ENCODE measurements at places on chromosomes 7 and 10. TPM values are rescaled to one million over a fixed set of nuclear protein-coding genes. Genes with fewer than 3 reads are reported as not detected.

- no peaks in the 10 kb centered on the region for H3K36me3 ChIP-seq
- DNase-seq = no peak
- peaks cover 4% of the 10 kb centered on the region for H3K4me1 ChIP-seq
- H3K27ac ChIP-seq = no peak overlapping the region
- H3K27me3 ChIP-seq = no peaks in the 10 kb centered on the region
- no peak overlapping the region for H3K4me3 ChIP-seq
Measured at GRCh38 chr10:31660300-31660699, 268.3 kb downstream of the ARHGAP12 start.

GRCh38 chr10:71302874-71303568 lies 16.0 kb upstream of the SLC29A3 start:
- H3K4me3 ChIP-seq = no peak overlapping the region
- no peak overlapping the region for H3K27ac ChIP-seq
- no peaks in the 10 kb centered on the region for H3K4me1 ChIP-seq
- no peaks in the 10 kb centered on the region for H3K36me3 ChIP-seq
- DNase-seq = no peak

- no peak for DNase-seq
- no peaks in the 10 kb centered on the region for H3K27me3 ChIP-seq
- H3K27ac ChIP-seq = no peak overlapping the region
Measured at GRCh38 chr7:137715121-137715520, 131.7 kb downstream of the DGKI start.

The ARMC3 gene
- total RNA-seq = not detected

- H3K4me1 ChIP-seq = peaks cover 23% of the 10 kb centered on the region
- peak; percentile 82 for DNase-seq
- peak overlapping the region; percentile 88 for H3K27ac ChIP-seq
- no peaks in the 10 kb centered on the region for H3K27me3 ChIP-seq
- H3K4me3 ChIP-seq = peak overlapping the region; percentile 43
- no peaks in the 10 kb centered on the region for H3K36me3 ChIP-seq
Measured at GRCh38 chr7:140059273-140060242, 3.2 kb downstream of the PARP12 start.

- no peaks in the 10 kb centered on the region for H3K4me1 ChIP-seq
- no peak overlapping the region for H3K4me3 ChIP-seq
- H3K36me3 ChIP-seq = no peaks in the 10 kb centered on the region
- no peak for DNase-seq
Measured at GRCh38 chr7:41027428-41028115, 675.3 kb downstream of the INHBA start.

- peaks cover 5% of the 10 kb centered on the region for H3K4me1 ChIP-seq
- H3K4me3 ChIP-seq = peak within 1 kb of the TSS; percentile 73
- no peaks in the 10 kb centered on the region for H3K36me3 ChIP-seq
- H3K27me3 ChIP-seq = no peaks in the 10 kb centered on the region
- no peak within 1 kb of the TSS for H3K27ac ChIP-seq
Measured at GRCh38 chr10:52313933-52314821, at the start of gene DKK1. Gene DKK1 (plus strand): TSS chr10:52314281. CDS start chr10:52314435, 154 bp downstream.
